ENCODE measurements at places on chromosomes 13 and 19.
A peak's percentile ranks its signal among the peaks of the same experiment; 100 is the strongest.

DNA sequence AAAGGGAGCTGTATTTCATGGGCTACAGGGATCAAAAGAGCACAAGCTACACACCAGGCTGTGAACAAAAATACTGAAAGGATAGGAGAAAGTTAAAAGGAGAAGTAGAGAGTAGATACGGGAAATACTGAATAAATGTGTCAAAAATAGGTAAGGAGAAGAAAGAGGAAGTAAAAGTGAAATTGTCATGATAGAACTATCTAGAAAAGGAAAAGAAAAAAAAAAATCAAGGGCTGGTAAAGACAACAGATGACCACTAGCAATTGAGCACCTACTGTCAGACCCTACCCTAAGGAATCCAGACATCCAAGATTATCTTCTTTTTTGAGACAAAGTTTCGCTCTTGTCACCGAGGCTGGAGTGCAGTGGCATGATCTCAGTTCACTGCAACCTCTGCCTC, 4.8 kb downstream of the RUBCNL start:
- no peak for DNase-seq

- peak; percentile 49 for DNase-seq
Measured at GRCh38 chr13:51804295-51805172, 571 bp upstream of the DHRS12 start.

DNA sequence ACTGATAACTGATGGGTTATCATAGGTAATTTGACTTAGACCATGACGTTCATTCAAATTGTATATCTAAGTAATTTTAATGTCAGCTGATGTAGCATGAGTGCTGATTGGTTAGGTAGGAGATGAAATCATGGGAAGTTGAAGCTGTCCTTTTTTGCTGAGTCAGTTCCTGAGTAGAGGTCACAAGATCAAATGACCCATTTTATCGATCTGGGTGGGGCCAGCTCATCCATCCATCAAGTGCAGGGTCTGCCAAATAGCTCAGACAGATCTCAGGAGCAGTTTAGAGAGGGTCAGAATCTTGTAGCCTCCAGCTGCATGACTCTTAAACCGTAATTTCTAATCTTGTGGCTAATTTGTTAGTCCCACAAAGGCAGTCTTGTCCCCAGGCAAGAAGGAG, 35.3 kb upstream of the CD177 start:
- DNase-seq, result no peak

- DNase-seq, result no peak
Measured at GRCh38 chr19:35027009-35027408, 3.3 kb upstream of the SCN1B start.

DNA sequence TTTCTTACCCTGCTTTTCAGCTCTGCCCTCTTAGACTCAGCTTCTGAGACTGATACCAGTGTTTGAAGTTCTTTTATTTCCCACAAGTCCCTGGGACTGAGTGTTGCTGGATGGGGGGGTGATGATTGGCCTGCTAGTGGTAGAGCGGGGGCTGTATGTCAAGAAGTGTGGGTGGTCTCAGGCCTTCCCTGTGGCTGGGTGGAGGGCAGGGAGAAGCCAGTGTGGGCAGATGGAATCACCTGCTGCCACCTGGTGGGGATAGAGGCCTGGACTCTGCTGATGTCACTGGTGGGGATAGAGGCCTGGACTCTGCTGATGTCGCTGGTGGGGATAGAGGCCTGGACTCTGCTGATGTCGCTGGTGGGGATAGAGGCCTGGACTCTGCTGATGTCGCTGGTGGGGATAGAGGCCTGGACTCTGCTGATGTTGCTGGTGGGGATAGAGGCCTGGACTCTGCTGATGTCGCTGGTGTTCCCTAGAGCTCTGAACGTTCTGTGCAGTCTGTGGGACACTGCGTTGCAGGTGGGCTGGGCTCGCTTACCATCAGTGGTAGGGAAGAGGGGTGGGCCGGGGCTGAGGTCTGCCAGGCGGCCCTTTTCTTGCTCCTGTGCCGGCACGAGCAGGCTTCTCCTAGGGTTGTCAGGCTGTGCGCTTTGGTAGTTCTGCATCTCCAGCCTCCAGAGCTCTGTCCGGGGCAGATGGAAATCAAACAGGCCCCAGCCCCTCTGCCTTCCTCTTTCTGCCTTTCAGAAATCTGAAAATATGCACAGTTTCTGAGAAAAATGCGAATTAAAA, 101.3 kb downstream of the ARHGEF7 start:
- peak; percentile 44 for DNase-seq

GRCh38 chr19:9205501-9206113, 13.8 kb downstream of the OR7D4 start:
- peak; percentile 43 for DNase-seq

- DNase-seq, result no peak
Measured at GRCh38 chr13:110433014-110433413, 125.9 kb downstream of the COL4A2 start.

DNA sequence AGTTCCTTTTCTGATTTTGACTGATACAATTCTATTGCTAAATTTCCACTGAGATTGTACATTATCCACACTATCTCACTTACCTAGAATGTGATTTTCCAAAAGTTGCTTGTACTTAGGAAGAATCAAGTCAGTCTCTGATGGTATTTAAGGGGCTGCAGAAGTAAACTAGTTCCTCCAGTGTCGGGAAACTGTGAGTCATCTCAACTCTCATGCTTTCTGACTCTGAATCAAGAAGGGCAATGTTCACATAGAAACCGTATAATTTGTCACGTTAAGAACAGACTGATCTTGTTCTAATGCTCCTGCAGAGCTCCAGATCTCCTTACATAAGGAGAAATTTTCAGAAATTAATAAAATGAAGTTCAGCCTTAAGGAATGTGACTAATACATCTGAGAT, 369.3 kb downstream of the KLF5 start:
- DNase-seq, result no peak

DNA sequence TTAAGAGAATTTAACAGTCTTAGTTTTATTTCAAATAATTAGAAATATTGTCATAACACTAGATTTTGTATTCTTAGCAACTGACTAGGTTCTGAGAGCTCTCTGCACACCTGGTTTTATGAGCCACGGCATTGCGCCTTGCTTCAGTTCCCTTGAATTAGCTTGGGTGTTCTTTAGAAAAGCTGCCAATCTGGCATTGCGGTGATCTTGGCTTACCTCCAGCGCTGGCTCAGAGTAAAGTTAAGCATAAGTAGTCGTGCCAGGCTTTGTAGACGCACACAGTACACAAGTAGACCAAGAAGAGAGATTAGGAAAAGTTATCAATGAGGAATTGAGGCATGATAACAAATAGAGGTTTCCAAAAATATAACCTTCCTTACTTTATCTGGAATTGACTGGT, 45.7 kb downstream of the TPP2 start:
- no peak for DNase-seq

DNA sequence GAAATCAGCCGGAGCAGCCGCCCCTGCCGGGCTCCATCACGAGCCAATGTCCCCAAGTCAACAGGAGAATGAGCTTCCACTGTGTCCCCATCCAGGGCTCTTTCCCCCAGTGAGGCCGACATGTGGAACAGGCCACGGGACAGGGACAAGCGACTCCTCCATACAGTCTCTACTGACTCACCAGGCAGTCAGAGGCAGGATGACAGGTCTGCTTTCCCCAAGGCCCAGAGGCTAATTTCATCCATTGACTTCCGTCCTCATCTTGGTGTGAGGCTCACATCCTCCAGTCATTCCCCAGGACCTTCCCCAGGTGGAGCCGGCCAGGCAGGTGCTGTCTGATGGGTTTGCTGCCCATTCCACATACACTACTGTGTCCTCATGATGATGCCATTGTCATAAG, 3.5 kb downstream of the CEACAM6 start:
- DNase-seq, result no peak

- DNase-seq, result no peak
Measured at GRCh38 chr13:90696254-90696653, 651.2 kb upstream of the MIR17HG start.

- no peak for DNase-seq
Measured at GRCh38 chr13:48181482-48182145, 51.4 kb upstream of the ITM2B start.

DNA sequence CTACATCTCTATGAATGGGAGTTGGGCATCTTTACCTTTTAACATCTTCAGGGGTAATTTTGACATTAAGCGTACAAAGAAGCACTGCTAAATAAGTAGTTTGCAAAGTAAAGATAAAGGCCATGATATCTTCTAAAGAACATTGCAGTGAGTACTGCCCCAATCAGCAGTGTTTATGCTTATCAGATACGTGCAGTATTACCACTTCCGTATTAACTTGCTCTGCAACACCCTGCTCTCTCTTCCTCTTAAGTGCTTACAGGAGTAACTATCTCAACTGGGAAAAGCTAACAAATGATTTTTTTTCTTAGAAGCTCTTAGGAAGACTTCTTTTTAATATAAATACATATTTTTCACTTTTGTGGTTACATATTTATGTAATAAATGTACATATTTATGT, 793.7 kb upstream of the SLC10A2 start:
- DNase-seq, result no peak

- peak; percentile 85 for DNase-seq
Measured at GRCh38 chr13:114110091-114110829, 22.2 kb downstream of the RASA3 start.

GRCh38 chr19:21439201-21439751, 42.3 kb downstream of the ZNF493 start:
- DNase-seq, result no peak

- no peak for DNase-seq
Measured at GRCh38 chr13:72953391-72953965, 105.3 kb upstream of the KLF5 start.

GRCh38 chr13:55554741-55555140, 1586.0 kb upstream of the PRR20A start:
- no peak for DNase-seq

- DNase-seq, result no peak
Measured at GRCh38 chr13:50094615-50095293, 79.5 kb downstream of the KCNRG start.

- no peak for DNase-seq
Measured at GRCh38 chr13:108787700-108788414, 158.4 kb downstream of the MYO16 start.

- DNase-seq, result no peak
Measured at GRCh38 chr13:95533545-95534160, 18.9 kb upstream of the CLDN10 start.

DNA sequence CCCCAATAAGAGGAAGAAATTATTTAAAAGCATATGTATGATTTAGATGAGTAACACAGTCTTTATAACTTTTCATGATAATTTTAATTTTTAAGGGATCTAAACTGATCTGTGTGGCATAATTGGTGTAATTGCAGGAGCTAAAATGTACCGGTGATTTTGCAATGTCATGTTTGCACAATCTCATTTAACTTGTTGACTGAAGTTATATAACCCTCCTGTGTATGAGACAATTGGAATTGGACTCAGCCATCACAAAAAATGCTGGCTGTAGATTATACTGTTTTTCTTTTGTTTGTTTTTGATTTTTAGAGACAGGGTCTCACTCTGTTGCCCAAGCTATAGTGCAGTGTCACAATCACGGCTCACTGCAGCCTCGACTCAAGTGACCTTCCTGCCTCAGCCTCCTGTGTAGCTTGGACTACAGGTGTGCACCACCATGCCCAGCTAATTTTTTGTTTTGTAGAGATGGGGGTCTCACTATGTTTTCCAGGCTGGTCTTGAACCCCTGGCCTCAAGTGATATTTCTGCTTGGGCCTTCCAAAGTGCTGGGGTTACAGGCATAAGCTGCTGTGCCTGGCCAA, 26.1 kb downstream of the FGF9 start:
- no peak for DNase-seq

DNA sequence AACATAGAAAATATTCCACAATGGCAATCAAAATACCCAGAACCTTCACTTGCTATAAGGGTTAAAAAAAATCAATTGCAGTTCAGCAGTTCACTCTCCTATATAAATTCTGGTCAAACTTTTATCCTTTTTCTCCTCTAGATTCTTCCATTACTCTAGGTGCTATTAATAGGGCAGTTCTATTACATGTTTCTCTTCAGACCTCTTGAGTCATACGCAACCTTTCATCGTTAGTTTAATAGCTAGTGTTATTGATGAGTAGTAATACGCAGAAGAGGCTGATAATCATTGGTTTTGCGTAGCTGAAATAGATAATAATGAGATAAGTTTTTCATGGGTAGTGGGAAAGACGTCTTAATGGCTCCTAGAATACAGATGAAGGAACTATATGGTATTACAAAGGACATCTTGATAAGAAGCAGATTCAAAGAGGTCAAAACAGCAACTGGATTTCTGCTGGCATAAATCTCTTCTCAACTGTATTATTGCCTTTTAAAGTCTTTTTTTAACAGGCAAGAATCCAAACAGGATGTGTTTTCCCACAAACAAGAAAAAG, 118.3 kb upstream of the STARD13 start:
- no peak for DNase-seq

- no peak for DNase-seq
Measured at GRCh38 chr13:43686557-43686956, 100.2 kb downstream of the ENOX1 start.

- DNase-seq, result no peak
Measured at GRCh38 chr19:19562665-19563347, 24.7 kb downstream of the CILP2 start.

DNA sequence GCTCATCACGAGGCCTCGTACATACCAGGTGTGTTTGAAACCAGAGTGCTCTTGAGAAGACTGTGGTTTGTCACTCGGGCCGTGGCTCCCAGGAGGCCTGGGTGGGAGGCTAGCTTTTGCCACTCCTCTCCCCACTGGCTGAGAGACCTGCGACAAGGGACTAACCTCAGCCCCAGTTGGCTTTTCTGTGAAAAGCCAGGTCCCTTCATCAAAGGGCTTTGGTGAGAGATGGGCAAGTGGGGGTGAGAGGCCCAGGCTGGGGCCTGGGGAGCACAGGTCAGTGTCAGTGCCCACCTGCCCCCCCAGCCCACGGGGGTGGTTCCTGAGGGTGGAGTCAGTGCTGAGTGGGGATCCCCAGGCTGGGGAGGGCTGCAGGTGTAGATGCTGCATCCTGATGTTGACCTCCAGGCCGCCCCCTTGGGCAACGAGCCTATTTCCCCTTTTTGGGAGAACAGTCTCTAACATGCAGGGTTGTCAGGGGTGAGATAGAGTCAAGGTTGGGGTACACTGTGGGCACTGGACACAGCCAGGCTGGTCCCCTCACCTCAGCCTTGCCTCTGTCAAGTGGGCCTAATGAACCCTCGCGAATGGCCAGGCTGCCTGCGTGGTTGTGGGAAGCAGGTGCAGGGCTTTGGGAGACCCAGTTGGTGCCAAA, 661 bp downstream of the KCNJ14 start:
- DNase-seq, result no peak

GRCh38 chr13:104967836-104968630, 1567.4 kb downstream of the EFNB2 start:
- DNase-seq, result no peak

GRCh38 chr13:51192348-51192747, 29.9 kb upstream of the FAM124A start:
- DNase-seq, result no peak

- no peak for DNase-seq
Measured at GRCh38 chr13:30340331-30341250, 33.2 kb upstream of the KATNAL1 start.

GRCh38 chr19:16462757-16463250, 9.0 kb downstream of the EPS15L1 start:
- no peak for DNase-seq

GRCh38 chr19:13492128-13492527, 14.2 kb downstream of the CACNA1A start:
- no peak for DNase-seq

- no peak for DNase-seq
Measured at GRCh38 chr13:112142401-112142930, 75.5 kb downstream of the SOX1 start.
